ENCODE measurements at places on chromosomes 13 and 19.

GRCh38 chr13:51919531-51919930 lies 57.8 kb downstream of the CCDC70 start:
- no peak for DNase-seq

DNA sequence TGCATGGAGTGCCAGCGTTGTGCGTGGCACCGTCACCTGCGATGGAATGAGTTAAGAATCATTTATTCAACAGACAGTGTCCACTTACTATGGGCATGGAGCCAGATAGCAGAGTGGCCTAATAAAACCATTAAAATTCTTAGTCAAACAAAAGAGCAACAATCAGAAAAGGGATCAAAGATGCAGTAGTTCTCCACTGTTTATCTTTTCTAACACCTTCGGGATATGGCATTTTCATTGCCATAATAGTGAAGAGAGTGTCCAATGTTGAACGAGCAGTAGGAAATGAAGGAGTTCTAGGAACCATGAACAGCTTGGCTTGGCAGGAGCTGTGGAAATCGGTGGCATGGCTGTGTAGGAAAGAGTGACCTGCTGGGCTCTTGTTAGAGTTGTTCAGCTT lies 2.0 kb downstream of the TNFSF11 start:
- no peak for DNase-seq

- no peak for DNase-seq
Observed at GRCh38 chr13:108268466-108269112, 929 bp upstream of the TNFSF13B start.

DNA sequence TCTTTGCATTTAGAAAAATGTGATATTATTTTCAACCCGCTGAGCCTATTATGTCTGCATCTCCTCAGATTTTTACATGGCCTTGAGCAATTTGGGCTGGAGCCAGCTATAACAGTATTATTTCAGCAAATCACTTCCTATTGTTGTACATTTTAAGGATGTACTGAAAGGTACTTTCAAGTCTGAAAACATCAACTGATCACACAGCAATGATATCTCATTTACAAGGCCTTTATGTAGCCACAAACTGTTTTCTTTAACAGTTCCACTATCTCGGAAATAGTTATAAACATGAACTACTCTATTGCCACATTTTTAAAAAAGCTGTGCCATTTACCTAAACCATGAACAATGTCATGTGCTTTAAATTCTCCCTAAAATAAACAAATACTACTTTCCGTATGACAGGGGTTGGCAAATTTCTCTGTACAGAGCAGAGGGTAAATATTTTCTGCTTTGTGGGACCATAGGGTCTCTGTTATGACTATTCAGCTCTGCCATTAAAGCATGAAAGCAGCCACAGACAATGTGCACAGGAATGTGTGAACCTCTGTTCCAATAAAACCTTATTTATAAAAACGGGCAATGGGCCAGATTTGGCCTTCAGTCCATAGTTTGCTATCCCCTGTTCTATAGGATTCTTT lies 560.4 kb downstream of the GPC6 start:
- DNase-seq, result no peak

DNA sequence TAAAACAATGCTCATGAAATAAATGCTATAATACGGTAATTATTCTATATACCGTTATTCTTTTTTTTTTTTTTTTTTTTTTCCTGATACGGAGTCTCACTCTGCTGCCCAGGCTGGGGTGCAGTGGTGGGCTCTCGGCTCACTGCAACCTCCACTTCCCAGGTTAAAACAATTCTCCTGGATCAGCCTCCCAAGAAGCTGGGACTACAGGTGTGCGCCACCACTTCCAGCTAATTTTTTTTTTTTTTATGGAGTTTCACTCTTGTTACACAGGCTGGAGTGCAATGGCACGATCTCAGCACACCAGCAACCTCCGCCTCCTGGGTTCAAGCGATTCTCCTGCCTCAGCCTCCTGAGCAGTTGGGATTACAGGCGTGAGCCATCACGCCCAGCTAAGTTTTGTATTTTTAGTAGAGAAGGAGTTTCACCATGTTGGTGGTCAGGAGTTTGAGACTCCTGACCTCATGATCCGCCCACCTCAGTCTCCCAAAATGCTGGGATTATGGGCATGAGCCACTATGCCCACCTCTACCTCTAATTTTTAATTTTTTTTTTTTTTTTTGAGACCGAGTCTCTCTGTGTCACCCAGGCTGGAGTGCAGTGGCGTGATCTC lies 6.9 kb downstream of the PPP1R15A start:
- no peak for DNase-seq

GRCh38 chr13:77544758-77545338 lies 9.3 kb downstream of the SCEL start:
- DNase-seq, result no peak

DNA sequence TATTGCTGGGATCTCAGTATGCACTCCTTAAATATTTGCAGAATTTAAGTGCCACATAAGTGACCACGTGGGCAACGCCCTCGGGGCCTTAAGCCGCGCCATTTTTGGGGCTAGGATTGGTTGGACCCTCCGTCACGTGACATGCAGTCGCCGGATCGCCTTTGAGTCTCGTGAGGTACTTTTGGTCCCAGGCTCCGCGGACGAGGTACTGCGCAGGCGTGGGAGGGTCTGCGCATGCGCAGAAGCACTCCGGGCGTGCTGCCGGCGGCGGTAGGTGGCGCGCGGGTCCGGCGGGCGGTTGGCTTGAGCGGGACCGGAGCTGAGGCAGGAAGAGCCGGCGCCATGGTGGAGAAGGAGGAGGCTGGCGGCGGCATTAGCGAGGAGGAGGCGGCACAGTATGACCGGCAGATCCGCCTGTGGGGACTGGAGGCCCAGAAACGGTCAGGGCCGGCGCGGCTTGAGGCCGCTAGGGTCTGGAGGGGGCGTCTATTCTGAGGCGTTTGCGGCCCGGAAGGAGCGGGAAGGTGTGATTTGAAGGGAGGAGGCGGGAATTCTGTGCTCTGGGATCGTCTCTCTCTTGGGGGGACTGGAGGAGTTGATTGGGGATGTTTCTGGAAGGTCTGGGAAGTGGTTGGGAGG lies at the start of gene SAE1:
Gene SAE1, plus strand, starts transcription at position 247 of the 639 bp plus-strand sequence. Its CDS starts 96 bp downstream, at position 343.
- DNase-seq, result peak; percentile 83

GRCh38 chr13:28533441-28534166 lies 38.7 kb upstream of the FLT1 start:
- DNase-seq, result no peak

DNA sequence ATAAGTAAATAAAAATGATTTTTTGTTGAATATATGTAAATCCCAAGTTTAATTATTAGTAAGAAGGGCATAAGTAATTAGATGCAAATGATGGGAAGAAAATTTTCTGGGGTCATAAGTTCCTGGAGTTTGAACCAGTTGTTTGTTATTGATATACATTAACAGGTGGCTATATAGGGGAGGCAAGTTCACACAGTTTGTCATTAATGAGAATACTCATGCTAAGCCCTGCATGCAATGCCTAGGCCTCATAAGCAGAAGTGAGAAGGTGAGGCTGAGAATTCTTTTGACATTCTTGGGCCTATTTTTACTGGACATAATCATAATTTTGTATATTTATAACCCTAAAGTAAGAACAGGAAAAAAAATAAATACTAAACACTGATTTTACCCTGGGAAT lies 1210.7 kb upstream of the PCDH9 start:
- no peak for DNase-seq

GRCh38 chr19:31562966-31563612 lies 213.9 kb upstream of the TSHZ3 start:
- no peak for DNase-seq

DNA sequence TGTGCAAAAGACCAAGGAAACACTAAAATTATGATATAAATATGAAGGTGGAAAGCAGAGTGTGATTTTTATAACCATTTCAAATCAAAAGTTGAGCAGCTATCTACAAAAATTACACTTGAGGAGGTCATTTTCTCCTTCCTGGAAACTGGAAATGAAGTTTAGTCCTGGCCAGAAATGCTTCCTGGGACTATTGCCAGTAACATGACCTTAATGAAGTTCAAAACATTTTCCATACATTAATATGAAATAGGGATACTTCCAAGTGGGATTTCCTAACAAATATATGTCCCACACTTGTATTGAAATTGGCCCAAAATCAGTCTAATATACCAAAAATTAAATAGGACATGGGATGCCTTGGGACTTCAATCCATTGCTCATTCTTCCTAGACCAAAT lies 1556.8 kb upstream of the MIR17HG start:
- DNase-seq, result no peak
